ENCODE measurements at places on chromosomes 3 and 15.

DNA sequence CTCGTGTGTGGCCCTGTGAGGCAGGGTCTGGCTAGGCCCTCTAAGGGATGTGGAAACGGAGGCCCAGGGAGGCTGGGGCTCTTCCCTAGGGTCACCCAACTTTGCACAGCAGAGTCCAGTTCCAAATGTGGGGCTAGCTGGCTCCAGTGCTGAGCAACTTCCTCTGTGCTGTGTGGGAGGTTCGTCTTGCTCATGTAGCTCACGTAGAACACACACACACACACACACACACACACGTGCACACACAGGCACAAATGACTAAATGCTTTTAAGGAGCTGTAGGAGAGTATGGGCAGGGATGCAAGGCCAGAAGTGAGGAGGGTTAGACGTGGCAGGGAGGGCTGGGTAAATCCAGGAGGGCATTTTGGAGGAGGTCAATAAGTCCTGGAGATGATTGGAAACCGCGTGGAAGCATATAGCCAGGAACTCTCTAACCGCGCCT is 213.8 kb downstream of the RPLP1 start:
- no peak for DNase-seq

DNA sequence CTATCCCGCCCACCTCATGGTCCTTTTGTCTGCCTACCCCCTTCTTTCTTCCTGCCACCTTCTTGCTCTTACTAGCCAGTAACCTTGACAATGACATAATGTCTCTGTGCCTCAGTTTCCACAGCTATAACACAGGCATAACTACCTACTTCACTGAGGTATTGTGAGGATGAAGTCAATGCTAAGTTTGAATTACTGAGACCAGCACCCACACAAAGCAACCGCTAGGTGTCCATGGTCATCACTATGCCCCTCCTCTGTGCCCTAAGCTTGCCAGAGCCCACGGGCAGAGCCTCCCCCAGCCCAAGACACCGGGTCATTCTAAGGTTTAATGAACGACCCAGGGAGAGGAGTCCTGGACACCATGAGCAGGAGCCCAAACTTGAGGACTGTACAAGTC is 101.6 kb downstream of the OXNAD1 start:
- DNase-seq: no peak

GRCh38 chr15:56040081-56041035 is 46.9 kb upstream of the NEDD4 start:
- DNase-seq: peak; percentile 42

- DNase-seq: no peak
These were observed 73.1 kb upstream of the SAMMSON start for GRCh38 chr3:69926385-69926784.

DNA sequence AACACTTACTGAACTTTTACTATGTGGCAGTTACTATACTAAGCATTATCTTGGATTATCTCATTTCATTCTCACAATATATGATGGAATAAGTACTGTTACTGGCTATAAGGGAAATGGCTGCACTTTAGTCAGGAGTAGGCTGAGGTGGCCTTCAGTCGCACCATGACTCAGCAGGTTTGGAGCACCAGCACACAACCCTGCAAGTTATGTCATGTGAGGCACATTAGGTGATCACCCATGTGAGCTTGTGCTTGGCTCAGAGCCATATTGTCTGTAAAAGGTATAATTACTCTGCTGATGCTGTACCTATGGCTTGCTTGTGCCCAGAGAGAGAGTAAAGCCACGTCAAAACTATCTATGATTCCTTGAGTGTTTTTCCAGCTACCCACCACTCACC is 54.1 kb upstream of the TIPARP start:
- no peak for DNase-seq

GRCh38 chr15:78024519-78024870 is 53.0 kb downstream of the TBC1D2B start:
- DNase-seq: no peak

GRCh38 chr3:169865176-169865767 is 4.5 kb downstream of the LRRC31 start:
- no peak for DNase-seq
